MM.1S (cell line): ENCODE measurements at places on chromosomes 5 and 9.

DNA sequence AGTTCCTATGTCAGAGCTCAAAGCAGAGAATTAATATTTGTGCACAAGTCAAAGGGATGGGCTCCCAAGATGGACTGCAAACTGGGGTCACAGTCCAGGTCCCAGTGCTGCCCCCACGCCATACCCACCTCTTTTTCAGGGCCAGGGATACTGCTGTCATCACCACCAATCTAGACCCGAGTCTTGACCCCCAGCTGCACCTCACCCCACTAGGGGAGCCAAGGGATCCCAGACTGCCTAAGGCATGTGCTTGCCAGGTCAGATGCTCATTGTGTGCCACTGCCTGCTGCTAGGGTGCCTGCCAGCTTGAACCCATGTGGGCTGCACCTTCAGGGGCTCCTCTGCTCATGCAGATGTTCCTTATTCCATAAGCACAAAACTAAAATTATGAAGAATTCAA is 215.6 kb upstream of the NREP start:
- DNase-seq, result no peak

GRCh38 chr5:64827703-64828102 is 59.0 kb downstream of the CWC27 start:
- no peak for DNase-seq

DNA sequence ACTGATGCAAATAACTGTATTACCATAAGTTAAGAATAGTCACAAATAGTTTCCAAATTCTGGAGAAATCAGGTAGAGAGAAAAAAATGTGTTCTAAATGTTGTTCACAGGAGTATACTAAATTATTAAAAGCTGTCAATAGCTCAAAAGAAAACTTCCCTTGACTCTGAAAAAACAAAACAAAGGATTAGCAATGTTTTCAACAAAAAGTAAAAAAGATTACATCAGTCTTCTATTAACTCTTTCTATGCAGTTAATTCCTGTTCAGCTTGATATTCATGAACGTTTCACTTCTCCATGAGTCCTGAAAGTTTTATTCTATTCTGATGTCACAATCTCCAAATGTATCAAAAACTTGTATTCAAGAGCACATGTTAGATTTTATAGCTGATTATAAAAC is 9.5 kb upstream of the CLTB start:
- DNase-seq, result no peak

DNA sequence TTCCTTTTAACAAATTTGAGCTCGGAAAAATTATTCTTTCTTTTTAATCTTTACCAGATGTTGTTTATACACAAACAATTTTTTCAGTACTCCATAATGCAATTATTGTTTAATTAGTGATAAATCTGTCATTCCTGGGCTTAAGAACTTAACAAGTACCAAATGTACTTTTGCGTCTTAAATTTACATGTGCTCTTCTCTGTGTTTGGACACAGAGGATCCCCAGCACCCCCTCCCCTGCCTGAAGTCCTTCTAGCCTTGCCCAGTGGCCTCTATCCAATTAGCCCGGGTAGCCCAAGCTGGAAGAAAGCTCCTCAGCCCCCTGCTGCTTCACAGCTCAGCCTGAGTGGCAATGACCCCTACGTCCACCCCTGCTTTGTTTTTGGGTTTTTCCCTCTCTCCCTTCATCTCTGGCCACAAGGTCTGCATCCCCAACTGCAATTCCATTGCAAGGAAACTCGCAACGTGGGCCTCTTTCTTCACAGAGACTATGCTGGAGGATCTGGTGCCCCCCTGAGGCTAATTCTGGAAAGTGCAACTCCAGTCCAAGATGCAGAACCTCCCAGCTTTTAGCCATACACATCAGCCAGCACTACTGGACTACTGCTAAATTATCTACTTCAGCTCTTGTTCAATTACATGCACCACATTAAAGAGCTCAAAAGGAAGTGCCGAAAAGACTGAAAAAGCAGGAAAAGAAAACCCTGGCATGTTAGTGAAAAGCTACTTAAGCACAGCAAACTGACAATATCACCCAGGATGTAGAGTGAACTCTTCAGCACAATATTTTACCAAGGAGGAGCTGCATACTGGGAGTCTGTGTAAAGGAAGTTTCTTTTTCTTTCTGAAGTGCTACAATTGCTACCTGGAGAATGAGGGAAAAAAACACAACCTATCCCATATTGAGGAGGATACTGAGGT is 186.2 kb downstream of the FANCC start:
- peak; percentile 54 for DNase-seq

DNA sequence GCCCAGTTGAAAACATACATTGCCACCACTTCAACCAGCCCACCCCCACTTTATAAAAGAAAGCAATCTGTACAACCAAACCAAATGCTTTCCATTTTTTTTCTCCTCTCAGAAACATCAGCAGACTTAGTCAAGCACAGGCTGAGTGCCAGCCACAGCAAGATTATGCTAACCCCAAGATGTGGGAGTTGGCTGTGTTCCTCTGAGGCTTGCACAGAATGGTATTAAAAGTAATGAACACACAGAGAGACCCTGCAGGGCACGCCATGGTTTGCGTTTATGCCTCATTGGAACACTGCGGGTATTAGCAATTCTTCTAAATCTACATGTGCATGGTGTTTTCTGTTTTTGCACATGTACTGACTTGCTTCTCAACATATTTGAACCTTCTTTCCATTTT is 419.9 kb upstream of the GRAMD2B start:
- no peak for DNase-seq
